Lung (tissue), 17 donors: ENCODE measurements at places on chromosomes 2 and 18. TPM values are rescaled to one million over a fixed set of nuclear protein-coding genes. Genes with fewer than 3 reads are reported as not detected.

DNA sequence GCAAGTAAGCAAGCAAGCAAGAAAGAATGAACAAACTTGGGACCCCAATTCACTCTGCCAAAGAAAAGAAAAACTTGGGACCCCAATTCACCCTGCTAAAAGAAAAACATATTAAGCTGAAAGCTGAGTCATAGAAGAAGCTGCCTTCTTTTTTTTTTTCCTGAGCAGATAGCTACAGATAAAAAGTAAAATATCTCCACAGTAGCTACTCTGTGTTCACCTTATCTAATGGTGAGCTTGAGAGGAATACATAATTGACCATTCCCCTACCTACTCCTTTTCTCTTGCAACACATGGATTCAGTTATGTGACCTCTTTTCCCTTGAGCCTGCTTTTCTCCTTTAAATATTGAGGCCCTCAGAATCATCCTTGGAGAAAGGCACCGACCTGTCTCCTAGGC is 63.0 kb downstream of the MCFD2 start:
- H3K4me1 ChIP-seq = peaks cover 37% of the 10 kb centered on the region
- no peaks in the 10 kb centered on the region for H3K36me3 ChIP-seq
- H3K4me3 ChIP-seq = no peak overlapping the region
- no peak for DNase-seq

GRCh38 chr18:40365526-40365925 is 1589.5 kb upstream of the PIK3C3 start:
- no peaks in the 10 kb centered on the region for H3K36me3 ChIP-seq
- H3K27me3 ChIP-seq = no peaks in the 10 kb centered on the region
- H3K27ac ChIP-seq = no peak overlapping the region

GRCh38 chr2:79009388-79009787 is 16.1 kb upstream of the REG3G start:
- H3K4me3 ChIP-seq = no peak overlapping the region
- no peaks in the 10 kb centered on the region for H3K4me1 ChIP-seq
- no peaks in the 10 kb centered on the region for H3K27me3 ChIP-seq
- DNase-seq = no peak

- peak overlapping the region; percentile 92 for H3K27ac ChIP-seq
- peaks cover 26% of the 10 kb centered on the region for H3K4me1 ChIP-seq
- H3K4me3 ChIP-seq = no peak overlapping the region
- no peaks in the 10 kb centered on the region for H3K36me3 ChIP-seq
- H3K27me3 ChIP-seq = no peaks in the 10 kb centered on the region
Measured at GRCh38 chr2:30226144-30227032, 4.9 kb upstream of the LBH start.

GRCh38 chr2:16727256-16727655 is 61.6 kb upstream of the CYRIA start:
- H3K4me3 ChIP-seq = no peak overlapping the region
- H3K27me3 ChIP-seq = no peaks in the 10 kb centered on the region
- H3K4me1 ChIP-seq = no peaks in the 10 kb centered on the region

GRCh38 chr2:64440843-64441242 is 13.1 kb upstream of the LGALSL start:
- no peaks in the 10 kb centered on the region for H3K36me3 ChIP-seq
- no peak for DNase-seq
- no peaks in the 10 kb centered on the region for H3K4me1 ChIP-seq
- H3K27ac ChIP-seq = no peak overlapping the region
- H3K27me3 ChIP-seq = no peaks in the 10 kb centered on the region
- H3K4me3 ChIP-seq = no peak overlapping the region

DNAJC5G gene
- total RNA-seq = not detected

- no peaks in the 10 kb centered on the region for H3K27me3 ChIP-seq
- no peak for DNase-seq
- no peaks in the 10 kb centered on the region for H3K36me3 ChIP-seq
- H3K27ac ChIP-seq = peak overlapping the region; percentile 60
- no peak overlapping the region for H3K4me3 ChIP-seq
- H3K4me1 ChIP-seq = peaks cover 8% of the 10 kb centered on the region
Measured at GRCh38 chr2:197869041-197869440, 64.6 kb downstream of the PLCL1 start.

CFAP221 gene
- total RNA-seq = 63.5 TPM

- no peaks in the 10 kb centered on the region for H3K36me3 ChIP-seq
- H3K4me1 ChIP-seq = no peaks in the 10 kb centered on the region
- no peak for DNase-seq
- no peak overlapping the region for H3K4me3 ChIP-seq
Measured at GRCh38 chr18:4020026-4020425, 435.1 kb downstream of the DLGAP1 start.

DNA sequence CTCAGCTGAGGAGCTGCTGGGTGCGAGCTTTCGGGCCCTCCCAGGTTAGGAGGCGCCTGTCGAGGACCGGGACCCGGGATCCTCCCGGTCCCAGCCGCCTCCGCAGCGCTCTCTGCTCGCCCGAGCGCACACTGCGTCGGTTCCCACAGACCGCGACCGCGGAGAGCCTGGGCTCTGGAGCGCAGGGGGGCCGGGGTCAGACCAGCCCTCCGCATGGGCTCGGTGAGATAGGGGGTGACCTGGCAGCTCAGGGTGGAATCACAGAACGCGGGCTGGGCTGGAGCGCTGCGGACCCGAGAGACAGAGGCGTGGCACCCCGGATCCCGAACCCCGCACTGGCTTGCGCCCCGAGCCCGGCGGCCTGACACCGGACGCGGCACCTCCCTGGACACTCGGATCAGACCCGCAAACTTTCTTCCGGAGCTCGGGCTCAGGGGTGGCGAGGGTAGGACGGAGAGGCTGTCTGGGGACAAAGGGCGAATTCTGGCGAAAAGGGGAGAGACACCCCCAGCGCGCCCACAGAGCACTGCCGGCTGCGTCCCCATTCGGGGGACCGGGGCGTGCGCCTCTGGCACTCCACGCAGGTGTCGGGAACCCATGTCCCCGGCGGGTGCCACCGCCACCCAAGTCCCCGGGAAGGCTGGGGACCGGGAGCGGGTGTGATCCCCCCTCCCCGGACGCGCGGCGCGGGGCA is 612 bp downstream of the DIPK1C start:
- DNase-seq = no peak
- no peaks in the 10 kb centered on the region for H3K4me1 ChIP-seq
- H3K27ac ChIP-seq = peak overlapping the region; percentile 74
- peaks cover 43% of the 10 kb centered on the region for H3K27me3 ChIP-seq

RUFY4 gene
- total RNA-seq = 0.15 TPM

- peaks cover 15% of the 10 kb centered on the region for H3K36me3 ChIP-seq
- no peaks in the 10 kb centered on the region for H3K27me3 ChIP-seq
- peaks cover 19% of the 10 kb centered on the region for H3K4me1 ChIP-seq
- no peak overlapping the region for H3K4me3 ChIP-seq
- H3K27ac ChIP-seq = peak overlapping the region; percentile 34
- no peak for DNase-seq
Measured at GRCh38 chr2:217974389-217975005, 28.3 kb downstream of the TNS1 start.

NHEJ1 gene
- total RNA-seq = 13.3 TPM

FTCDNL1 gene
- total RNA-seq = 2.8 TPM

SMAD7 gene
- 58.8 TPM for total RNA-seq
